Stimulated activated CD8-positive, alpha-beta memory T cell treated with anti-CD3 and anti-CD28 coated beads, Interleukin-7, amount 100 ng/mL, for 24 hours (primary cell): ENCODE measurements at places on chromosomes 11 and 22.

- no peak for DNase-seq
Observed at GRCh38 chr11:75731095-75731494, 13.5 kb downstream of the MOGAT2 start.

DNA sequence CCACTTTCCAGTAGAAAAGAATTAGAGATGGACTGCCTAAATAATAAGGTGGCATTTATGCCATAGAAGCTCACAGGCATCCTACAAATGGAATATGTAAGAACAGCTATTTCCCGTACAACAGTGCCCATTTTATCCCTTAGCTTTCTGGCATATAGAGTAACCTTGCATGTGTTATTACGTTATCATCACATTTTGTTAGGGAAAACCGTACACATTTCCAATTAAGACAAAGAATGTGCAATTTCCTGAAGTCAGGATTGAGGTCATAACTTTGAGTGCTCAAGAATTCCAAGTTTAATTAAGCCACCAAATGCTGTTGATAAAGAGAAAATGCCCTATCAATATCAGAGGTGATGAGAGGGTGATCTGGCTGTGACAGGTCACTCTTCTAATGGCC is 58.9 kb downstream of the LDLRAD3 start:
- DNase-seq, result no peak

GRCh38 chr22:49329636-49330035 is 498.0 kb downstream of the BRD1 start:
- no peak for DNase-seq

DNA sequence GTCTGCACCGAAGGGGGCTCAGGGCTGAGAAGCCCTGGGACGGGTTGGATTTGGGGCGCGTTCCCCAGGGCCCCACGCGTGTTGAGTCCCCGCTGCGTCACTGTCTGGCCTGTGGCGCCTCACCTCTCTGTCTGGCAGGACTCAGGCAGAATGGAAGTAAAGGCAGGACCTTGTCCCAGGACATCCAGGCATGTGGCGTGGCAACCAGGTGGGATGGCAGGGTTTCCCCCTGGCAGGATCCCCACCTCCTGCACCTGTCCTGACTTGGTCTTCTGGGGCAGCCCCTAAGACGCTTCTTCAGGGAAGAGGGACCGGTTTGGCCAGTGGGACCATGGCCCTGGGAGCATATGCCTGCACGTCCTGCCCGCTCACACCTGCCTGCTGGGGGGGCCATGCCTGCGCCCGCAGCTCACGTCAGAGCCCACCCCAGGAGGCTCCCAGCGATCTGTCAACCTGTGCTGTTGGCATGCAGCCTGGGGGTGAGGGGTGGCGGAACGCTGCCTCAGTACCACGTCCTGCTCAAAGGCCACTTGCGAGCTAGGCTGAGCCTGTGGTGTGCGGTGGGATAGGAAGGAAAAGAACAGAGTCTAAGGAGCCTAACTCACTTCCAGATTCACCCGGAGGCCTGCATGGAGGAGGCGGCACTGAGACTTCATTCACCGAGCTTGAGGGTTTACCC is 72.7 kb downstream of the KCNQ1 start:
- DNase-seq, result no peak

GRCh38 chr22:19824212-19824925 is 30.3 kb downstream of the GNB1L start:
- DNase-seq, result no peak
